Diencephalon (tissue), 1 donor: ENCODE measurements at places on chromosomes 11 and 22. TPM values are rescaled to one million over a fixed set of nuclear protein-coding genes. Genes with fewer than 3 reads are reported as not detected.

Gene SLC15A3
- 9.9 TPM for total RNA-seq

Gene GLB1L3
- total RNA-seq = 1.8 TPM

Gene TBX10
- total RNA-seq = not detected

Gene FOLR1
- 9.2 TPM for total RNA-seq

Gene KRTAP5-1
- total RNA-seq = not detected
